GM23248 (cell line): ENCODE measurements at places on chromosomes 5 and 9. TPM values are rescaled to one million over a fixed set of nuclear protein-coding genes. Genes with fewer than 3 reads are reported as not detected.

Gene LCN12
- total RNA-seq: not detected in 2 replicates

Gene PCDHGA12
- total RNA-seq: 8.6 and 10.9 TPM in 2 replicates

Gene ITGA1
- 18.4 and 18.6 TPM in 2 replicates for total RNA-seq

GRCh38 chr5:142913728-142914338 is 143.7 kb downstream of the ARHGAP26 start:
- no peak for DNase-seq
- H3K4me1 ChIP-seq: no peaks in the 10 kb centered on the region

DNA sequence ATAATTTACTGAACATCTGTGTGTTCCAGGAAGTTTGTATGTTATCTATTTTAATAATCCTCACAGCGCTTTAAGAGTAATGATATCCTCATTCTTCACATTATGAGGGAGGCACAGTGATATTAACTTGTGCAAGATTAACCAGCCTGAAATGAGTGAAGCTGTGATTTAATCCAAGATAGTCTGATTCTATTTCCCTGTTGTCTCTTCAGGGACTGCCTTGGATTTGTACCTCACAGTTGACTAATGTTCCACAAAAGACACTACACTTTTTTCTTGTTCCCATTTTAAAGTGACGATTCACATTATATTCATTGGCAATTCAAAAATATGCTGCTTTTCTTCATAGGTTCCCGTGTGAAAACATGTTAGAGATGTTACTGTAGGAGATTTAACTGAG is 125.3 kb upstream of the GNA14 start:
- no peaks in the 10 kb centered on the region for H3K27me3 ChIP-seq
- no peak for DNase-seq
- H3K27ac ChIP-seq: no peak overlapping the region
- H3K36me3 ChIP-seq: peaks cover 12% of the 10 kb centered on the region
- no peak overlapping the region for H3K4me3 ChIP-seq
- no peaks in the 10 kb centered on the region for H3K4me1 ChIP-seq

- no peaks in the 10 kb centered on the region for H3K27me3 ChIP-seq
- H3K36me3 ChIP-seq: no peaks in the 10 kb centered on the region
- DNase-seq: peak; percentile 74
- no peak overlapping the region for H3K4me3 ChIP-seq
These were observed 90.6 kb downstream of the PTCD2 start for GRCh38 chr5:72410688-72411295.
